ENCODE measurements at places on chromosomes 2 and 18.

GRCh38 chr2:60839126-60839813 is 42.1 kb upstream of the REL start:
- no peak for DNase-seq

- no peak for DNase-seq
Measured at GRCh38 chr18:76502551-76502950, 7.5 kb upstream of the ZNF516 start.

- DNase-seq = no peak
Measured at GRCh38 chr18:47746615-47747014, 183.8 kb downstream of the SMAD2 start.

DNA sequence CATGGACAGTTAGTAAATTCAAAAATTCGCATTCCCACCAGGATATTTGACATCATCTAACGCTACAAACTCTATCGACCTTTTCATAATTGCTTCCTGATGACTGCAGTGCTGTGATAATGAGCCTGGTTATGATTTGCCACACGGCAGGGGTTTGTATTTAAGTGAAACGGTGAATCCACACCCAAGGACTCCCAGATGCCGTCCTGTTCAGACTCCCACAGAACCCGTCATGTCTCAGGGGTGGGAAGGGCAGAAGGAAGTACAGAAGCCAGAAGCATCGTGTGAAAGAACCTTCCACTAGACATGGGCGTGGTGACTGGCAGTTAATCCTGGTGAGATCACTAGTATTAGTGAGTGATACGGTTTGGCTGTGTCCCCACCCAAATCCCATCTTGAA is 91.2 kb upstream of the TMEM18 start:
- no peak for DNase-seq

DNA sequence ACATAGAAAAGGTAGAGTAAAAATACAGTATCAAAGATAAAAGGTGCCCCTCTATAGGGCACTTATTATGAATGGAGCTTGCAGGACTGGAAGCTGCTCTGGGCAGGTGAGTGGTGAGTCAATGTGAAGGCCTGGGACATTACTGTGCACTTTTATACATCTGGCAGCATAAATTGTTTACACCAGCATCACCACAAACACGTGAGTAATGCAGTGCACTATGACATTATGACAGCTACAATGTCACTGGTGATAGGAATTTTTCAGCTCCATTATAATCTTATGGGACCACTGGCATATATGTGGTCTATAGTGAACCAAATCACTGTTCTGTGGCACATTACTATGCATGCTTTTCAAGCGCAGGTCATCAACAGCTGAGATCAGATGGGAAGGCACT is 48.1 kb downstream of the TPGS2 start:
- no peak for DNase-seq

DNA sequence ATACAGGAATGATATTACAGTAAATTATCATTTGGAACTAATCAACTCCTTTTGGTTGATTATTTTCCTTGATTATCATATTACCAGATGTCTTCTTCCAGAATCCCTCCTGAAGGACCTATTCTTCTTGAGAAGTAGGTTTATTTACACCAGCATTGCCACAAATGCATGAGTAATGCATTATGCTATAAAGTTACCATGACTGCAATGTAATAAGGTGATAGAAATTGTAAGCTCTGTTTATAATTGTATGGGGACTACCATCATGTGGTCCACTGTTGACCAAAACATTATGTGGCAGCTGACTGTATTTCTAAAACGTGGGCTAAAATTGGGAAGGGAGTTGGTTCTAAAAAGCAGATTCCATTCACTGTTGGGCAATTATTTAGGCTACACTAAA is 602.2 kb downstream of the NYAP2 start:
- no peak for DNase-seq

GRCh38 chr18:40821596-40822243 is 1133.3 kb upstream of the PIK3C3 start:
- DNase-seq = no peak

- no peak for DNase-seq
Measured at GRCh38 chr2:224802407-224802806, 86.2 kb upstream of the CCDC195 start.

Data from forelimb muscle (tissue), 1 donor.